ENCODE measurements at places on chromosomes 6 and 20.

DNA sequence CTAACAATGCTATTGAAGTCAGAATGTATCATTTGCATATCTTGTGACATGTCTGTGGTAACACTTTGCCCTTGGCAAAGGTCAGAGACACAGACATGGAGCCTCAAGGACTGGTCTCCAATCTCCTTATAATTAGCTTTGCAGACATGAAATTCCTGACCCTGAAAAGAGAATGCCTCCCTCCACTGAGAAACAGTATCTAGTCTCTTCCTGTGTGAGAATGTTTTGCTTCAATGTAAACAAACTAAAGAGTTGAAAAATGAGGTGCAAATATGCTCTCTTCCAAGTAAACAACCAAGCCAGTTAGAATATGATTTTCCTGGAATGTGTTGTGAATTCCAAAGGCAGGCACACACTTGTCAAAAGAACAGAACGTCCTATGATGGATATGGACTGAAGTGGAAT lies 407.1 kb upstream of the MARCKS start:
- no peak for DNase-seq

DNA sequence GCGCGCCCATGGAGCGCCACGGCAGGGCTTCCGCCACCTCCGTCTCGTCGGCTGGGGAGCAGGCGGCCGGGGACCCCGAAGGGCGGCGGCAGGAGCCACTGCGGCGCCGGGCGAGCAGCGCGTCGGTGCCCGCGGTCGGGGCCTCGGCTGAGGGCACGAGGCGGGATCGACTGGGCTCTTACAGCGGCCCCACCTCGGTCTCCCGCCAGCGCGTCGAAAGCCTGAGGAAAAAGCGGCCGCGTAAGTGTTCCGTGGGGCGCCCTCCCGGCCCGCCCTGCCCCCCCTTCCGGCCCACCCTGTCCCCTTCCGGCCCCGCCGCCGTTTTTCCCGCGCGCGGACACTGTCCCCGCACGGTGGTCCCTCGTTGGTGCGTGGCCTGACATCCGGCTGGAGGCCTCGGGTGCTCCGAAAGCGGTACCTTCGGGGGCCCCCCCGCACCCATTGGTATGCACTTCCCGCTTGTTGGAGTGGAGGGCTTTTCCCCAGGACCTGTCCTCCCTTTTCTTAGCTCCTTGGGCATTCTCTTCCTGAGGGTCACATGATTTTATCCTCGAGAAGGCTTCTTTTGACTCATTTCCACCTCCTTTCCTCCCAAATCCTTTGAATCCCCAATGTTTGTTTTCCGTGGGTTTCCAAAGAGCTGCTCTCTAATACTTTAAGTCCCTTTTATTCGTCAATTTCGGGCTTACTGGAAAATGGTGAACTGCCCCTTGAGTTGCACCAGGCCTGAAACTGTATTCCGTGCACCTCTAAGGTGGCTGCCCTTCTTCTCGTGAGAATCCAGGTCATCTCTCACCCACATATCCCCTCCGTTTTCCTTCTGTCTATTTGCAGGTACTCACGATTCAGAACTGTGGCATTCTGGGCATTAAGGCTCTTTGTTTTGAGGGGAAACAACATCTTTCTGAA lies 556 bp downstream of the PANK2 start:
- peak; percentile 26 for DNase-seq

DNA sequence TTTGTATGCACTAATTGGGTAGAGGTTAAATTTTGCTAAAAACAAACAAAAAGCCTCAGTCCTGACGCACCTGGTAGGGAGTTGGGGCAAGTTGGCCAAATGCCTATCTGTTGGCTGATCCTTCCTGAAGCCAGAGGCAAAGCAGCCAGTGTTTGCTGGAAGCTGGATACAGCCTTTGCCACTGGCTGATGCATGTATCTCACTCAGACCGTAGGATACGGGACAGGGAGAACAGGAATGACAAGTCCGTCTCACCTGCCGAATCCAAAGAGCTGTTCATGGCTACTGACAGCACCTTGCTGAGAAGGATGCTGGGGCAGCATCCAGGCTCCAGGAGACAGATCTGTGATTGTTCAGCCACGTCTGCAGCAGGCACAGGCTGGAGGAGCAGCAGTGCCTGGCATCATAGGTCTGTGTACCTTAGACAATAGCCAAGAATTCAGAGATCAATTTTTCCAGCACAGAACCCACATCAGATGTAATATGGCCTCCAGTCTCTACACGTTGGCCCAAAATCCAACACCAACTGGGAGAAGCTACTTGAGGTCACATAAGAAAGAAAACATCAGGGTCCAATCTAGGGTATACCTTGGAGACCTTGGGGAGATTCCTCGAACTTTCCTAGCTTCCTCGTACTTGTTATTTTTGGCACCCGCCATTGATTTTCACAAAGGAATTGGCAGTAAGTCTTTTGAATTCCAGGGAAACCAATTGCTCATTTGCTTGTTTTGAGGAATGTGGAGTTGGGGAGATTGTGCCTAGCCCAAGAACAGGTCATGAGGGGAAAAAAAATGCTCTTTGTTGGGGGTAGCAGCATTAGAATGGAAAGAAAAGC lies 108.5 kb upstream of the ARMC2 start:
- DNase-seq, result no peak

GRCh38 chr20:20002101-20002998 lies 14.8 kb upstream of the NAA20 start:
- DNase-seq, result no peak

GRCh38 chr6:137919837-137920730 lies 53.0 kb downstream of the TNFAIP3 start:
- DNase-seq, result no peak

DNA sequence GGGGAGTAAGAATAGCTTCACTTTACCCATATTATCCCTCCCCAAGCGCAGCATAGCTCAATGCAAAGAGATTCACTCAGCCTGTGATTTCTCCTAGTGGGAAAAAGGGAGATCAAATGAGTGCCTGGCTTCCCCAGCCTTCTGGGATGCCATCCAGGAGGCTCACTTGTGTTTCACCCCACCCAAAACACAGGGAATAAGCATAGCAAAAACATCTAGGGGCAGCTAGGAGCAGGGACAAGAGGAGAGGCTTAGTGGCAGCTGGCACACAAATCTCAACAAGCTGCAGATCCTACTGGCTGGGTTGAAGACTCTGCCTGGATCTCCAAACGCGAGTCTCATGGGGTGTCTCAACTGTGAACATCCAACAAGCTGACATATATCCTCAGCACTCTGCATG lies 715.8 kb downstream of the RNF144B start:
- DNase-seq, result no peak

DNA sequence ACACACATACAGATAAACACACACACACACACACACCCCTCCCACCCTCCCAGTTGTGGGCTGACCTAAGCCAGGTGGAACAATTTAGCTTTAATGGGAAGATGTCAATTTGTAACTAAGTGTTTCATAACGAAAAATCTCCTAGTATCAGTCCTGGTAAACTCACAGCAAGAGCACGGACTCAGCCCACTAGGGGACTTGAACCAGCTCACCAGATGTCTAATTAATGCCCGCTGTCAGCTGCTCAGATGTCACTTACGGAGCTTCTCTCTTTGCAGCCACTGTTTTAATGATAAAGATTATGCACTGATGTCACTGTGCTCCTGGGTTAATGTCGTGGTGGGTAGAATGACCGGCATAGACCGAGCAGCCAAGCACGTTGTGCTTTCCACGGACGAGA lies 116.6 kb upstream of the INSM1 start:
- no peak for DNase-seq

DNA sequence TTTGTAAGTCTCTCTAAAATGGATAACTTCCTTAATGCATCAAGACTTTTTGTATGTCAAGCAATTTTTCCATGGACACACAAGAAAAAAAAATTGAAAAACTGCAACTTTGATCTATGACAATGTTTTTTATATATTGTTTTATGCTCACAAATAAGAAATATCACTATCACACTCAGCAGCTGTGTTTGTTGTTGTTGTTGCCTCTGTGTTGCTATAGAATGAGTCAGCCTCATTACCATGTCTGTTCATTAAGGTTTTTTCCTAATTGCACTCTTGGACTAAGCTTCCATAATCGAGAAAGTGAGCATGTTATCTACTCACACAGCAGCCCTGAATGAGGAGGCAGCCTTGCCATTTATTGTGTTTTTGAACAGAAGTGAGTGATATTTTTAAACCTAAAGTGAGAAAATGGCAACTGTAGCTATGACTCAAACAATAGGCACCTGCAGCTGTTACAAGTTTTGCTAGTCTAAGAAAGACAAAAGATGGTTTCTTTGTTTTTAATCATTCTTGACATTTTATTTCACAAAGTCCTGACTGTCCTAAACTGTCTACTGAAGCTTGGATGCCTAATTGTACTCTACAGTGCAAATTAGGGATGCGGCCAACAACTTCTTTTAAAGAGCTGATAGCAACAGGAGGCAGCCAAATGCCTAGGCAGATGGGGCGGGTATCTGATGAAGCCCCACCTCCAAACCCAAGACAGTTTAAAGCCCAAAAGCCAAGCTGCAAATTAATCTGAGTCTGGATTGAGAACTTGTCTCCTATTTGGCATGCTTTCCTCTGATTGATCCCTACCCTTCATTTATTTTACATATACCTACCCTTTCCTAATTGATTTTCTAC lies 77.9 kb upstream of the DOK5 start:
- DNase-seq, result no peak

- no peak for DNase-seq
Measured at GRCh38 chr6:40274058-40274457, 313.1 kb downstream of the LRFN2 start.

DNA sequence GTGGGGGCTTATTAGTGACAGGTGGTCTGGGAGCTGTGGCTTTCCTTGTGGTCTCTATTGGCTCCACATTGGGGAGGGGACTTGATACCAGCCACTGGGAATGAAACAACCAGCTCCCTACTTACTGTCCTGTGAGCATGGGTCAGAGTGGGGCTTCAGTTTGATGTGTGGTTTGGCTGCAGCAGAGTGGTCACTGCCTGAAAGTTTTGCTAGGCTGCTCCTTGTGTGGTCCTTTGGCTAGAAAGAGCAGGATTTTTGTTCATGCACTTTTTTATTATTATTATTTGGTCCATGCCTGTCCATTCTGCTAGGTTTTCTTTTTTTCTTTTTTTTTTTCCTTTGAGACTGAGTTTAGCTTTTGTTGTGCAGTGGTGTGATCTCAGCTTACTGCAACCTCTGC lies 7.5 kb upstream of the TMEM14B start:
- DNase-seq, result no peak

DNA sequence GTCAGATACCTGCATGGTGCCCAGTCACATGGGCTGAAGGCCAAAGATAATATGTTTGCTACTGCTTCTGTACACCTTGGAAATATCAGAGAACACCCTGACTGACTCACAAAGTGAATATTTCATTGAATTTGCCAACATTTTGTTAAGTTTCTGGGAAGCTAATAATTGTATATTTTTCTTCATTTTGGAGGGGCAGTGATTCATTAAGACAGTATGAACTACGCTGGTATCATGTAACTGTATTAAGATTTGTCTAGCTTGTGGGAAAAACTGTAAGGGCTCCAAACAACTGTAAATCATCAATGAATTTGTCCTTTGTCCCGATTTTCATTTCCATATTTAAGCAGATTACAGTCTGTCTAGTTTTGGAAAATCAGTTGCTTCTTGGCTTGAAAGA lies 102.3 kb upstream of the CCN2 start:
- no peak for DNase-seq

DNA sequence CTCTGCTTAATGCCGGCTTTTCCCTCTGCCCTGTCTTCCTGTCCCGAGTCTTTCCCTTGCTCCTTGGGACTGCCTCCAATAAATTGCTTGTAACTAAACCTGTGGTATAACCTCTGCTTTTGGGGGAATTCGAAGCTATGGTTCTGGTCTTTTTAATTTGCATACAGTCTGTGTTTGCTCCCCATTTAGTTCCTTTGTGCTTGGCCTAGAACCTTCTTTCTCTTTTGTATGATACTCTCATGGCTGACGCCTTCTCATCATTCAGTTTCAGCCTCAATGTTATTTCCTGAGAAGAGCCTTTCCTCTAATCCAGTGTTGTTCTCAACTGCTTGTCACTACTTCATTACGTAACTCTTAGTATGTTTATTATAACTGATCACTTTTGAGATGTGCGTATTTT lies 248.0 kb downstream of the PHF3 start:
- DNase-seq, result no peak

- peak; percentile 83 for DNase-seq
Measured at GRCh38 chr6:138692978-138693909, 80.3 kb upstream of the CCDC28A start.

- DNase-seq, result no peak
Measured at GRCh38 chr6:132764370-132764769, 6.7 kb upstream of the VNN2 start.

GRCh38 chr6:70107852-70108629 lies 194.8 kb downstream of the COL9A1 start:
- no peak for DNase-seq

- no peak for DNase-seq
Measured at GRCh38 chr20:24560571-24561491, 91.4 kb downstream of the SYNDIG1 start.

DNA sequence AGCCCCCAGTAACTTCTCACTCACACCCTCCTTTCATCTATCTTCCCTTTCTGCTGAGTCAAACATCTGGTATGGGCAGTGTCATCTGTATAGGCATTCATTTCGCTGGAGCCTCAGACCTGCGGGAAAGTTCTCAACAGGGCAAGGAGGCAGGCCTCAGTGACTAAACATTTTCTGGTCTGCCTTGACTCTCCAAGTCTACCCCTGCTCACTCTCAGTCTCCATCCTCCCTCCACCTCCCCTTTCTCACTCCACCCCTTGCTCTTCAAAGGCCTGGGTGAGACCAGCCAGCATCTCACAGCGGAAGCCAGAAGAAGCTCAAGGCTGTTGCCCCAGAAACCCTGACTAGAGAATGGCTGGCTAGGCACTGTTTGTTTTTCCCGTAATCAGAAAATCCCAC lies 105.0 kb upstream of the BEND6 start:
- peak; percentile 38 for DNase-seq

DNA sequence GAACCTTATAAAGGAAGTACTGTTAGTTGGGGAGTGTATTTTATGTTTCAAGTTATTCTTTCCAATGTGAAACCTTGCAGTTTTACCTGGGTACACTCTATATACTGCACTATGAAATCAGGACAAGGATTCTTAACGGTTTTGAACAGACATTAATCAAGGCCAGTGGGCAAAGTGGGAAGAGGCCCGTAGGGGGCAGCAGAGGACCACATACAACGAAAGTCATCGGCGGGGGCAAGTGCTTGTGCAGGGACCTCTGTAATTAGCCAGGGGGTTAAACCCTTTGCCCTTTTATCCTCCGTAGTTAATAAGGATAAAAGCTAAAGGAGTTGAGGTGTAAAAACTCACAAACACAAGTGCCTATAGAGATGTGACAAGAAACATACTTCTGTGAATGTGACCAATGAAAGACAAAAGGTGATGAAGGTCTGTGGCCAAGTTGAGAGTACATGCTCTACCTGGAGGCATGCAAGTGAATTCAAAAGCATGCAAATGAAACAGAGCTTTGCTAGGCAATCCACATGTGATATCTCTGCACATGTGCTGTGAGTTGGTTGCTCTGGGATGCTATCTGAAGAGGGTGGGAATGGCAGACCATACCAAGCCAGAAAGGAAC lies 392.7 kb upstream of the MAN1A1 start:
- DNase-seq, result peak; percentile 86

GRCh38 chr6:37486121-37486839 lies 13.4 kb downstream of the CCDC167 start:
- no peak for DNase-seq

All from WTC11 (cell line).